ENCODE measurements at places on chromosomes 1 and 21.

- DNase-seq: no peak
Observed at GRCh38 chr1:210686841-210687240, 358.1 kb downstream of the HHAT start.

DNA sequence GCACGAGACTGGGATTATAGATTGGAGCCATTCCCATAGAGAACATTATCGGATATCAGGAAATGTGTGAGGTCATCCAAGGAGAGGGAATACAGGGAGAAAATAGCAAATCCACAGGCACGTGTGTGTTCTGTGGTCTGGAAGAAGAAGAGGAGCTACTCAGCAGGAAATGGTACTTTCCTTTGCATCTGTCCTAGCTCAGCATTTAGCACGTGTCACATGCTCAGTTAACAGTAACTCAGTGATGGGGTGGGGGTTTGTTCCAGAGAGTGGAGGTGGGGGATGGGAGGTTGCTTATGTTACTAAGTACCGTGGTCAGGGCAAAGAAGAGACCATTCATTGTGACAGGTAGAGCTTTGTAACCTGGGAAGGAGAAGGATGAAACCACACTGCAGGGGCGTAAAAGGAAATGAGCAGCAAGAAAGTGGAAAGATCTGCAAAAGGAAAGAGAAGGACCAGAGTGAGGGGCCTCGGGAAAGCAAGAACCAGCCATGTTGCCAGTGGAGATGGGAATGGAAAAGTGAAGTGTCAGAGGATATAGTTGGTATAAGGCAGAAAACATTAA is 100.4 kb downstream of the ATP5PO start:
- no peak for DNase-seq

DNA sequence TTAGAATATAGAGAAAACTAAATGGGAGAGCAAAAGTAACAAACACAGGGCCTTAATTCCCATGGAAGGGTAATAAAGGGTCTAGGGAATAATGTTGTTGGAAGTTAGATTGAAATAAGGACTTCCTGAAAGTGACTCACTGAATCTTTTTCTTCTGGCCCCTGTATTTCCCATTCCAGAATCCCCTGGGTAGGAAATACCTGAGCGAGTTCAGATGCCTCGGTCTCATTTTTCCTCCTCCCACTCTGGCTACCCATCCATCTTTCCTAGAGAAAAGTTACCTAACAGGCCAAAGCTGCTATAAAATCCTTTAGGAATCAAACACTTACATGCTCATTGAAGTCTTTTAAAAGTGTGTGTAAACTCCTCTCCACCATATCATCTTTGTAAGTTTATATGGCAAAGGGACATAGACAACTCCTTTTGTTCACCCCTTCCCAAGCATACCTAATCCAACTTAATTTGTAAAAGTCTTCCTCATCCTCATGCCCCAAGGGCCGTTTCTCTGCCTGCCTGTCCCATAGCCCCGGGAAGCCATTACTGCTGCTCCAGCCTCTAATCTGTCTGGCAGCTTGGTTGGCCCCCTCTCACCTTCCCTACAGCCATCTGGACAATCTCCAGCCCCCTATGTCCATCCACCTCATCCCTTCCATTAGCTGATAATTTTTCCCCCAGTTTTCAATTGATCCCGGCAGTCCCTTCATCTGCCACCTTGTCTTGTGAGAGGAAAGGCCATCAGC is 3.3 kb upstream of the MEF2D start:
- DNase-seq: no peak

DNA sequence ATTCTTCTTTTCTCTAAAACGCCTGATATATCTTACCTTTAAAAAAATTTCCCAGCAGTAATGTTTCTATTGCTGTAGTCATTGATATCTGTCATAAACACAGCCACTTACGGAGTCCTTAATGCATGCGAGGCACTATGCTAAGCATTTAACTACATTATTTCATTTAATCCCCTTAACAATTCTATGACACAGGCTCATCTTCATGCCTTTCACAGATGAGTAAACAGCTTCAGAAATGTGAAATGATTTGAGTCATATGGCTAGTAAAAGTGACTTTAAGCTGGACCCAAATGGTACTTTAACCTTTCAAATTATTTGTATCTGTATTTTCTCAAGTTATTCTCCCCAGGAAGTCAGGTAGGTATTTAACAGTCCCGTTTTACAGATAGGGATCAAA is 125.1 kb upstream of the FGGY start:
- no peak for DNase-seq

DNA sequence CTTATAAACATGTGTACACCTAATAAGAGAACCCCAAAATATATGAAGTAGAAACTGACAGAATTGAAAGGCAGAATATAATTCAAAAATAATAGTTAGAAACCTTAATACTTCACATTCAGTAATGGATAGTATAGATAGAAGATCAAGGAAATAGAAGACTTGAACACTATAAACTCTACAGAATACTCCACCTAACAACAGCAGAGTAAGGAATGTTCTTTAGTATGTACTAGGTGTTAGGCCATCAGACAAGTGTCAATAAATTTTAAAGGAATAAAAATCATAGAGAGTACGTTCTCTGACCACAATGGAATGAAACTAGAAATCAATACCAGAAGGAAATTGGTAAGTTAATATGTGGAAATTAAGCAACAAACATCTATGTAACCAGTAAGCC is 16.6 kb downstream of the ZNF644 start:
- no peak for DNase-seq
